ENCODE measurements at places on chromosomes 7 and 10.

DNA sequence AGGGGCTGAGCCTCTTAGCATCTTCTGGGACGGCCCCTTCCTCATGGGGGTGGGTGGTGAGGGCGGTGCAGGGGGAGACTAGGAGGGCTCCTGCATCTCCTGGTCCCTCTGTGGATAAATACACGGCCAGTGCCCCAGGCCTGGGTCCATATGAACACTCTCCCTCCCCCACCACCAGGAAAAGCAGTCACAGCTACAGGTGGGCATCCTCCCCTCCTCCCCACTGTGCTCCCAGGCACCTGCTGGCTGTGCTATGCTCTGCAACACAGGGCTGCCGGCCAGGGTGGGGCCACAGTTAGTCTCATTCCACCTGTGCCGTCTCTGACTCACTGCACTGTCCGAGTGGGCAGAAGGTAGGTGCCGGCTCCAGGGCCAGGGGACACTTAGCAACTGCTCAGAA, 87.3 kb upstream of the INSIG1 start:
- DNase-seq = no peak

DNA sequence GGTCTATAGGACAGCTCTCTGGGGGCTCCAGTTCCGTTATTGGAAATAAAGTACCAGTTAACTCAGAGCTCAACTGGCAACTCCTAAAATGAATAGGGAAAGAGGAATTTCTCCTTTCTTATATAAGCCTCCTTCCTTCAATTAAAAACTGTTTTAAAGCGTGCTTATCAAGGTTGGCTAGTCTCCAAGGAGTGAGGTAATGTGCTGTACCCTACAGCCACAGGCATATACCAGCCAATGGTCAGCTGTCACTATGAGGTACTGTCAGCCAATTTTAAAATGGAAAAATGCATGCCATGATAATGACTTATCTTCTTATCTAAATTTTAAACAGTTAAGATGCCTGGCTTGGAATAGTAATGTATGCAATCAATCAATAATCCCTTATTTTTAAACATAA, 76.2 kb downstream of the PLCE1 start:
- no peak for DNase-seq

DNA sequence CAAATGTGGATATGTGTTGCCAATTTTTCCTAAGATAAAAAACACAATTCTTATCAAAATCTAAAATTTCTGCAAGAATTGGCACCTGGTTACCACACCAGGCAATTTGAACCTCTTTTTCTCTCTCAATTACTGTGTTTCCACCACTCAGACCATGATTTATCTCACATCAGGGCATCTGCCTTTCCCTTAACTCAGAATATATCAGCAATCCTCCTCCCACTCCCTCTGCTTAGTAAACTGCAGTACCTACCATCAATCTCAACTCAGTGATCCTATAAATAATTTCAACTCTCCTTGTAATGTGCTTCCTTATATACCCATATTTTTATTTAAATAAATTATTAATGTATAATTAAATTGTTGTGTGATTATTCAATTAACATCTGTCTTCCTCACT, 212.3 kb upstream of the PCDH15 start:
- DNase-seq = no peak

GRCh38 chr10:48896756-48897440, 42.7 kb downstream of the LRRC18 start:
- no peak for DNase-seq

- DNase-seq = peak; percentile 88
These were observed 7.2 kb downstream of the C10orf90 start for GRCh38 chr10:126663328-126663727.

GRCh38 chr7:83579740-83580139, 69.2 kb downstream of the SEMA3E start:
- peak; percentile 25 for DNase-seq

- no peak for DNase-seq
These were observed 87.9 kb downstream of the KCND2 start for GRCh38 chr7:120360918-120361317.

- no peak for DNase-seq
These were observed 241.6 kb downstream of the CCDC7 start for GRCh38 chr10:32687546-32687945.

DNA sequence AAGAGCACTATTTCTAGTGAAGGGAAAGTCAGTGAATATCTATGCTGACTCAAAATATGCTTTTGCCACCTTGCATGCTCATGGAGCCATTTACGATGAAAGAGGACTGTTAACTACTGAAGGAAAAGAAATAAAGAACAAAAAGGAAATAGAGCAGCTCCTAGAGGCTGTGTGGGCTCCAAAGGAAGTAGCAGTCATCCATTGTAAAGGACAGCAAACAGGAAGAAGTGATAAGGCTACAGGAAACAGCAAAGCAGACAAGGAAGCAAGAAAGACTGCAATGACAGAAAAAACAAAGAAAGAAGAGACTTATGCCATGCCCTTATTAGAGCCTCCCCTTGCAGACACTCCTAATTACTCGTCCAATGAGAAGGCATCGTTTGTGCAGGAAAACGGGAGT, 12.0 kb upstream of the ZNF33B start:
- no peak for DNase-seq

- DNase-seq = peak; percentile 50
These were observed 158.9 kb downstream of the KLF6 start for GRCh38 chr10:3625959-3626751.

DNA sequence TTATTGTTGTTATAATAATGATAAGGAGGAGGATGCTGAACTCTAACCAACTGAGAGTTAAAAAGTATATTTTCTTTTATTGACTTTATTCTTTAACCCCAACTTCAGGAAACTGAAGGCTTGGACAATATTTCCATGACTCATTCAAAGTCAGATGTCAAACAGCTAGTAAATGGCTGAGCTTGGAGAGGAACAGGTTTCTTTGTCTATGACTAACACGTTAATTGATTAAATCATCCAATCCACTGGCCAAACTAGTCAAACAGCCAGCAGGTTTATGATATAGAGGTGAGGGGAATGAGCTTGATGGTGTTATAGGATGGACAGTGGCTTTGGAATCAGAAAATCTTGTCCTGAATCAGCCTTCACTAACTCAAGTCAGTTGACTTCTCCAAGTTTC, 119.1 kb upstream of the WDR11 start:
- DNase-seq = no peak

GRCh38 chr10:129466703-129467358, at the start of gene MGMT:
Gene MGMT (plus strand): TSS chr10:129467241.
- peak; percentile 87 for DNase-seq

GRCh38 chr7:129841465-129841864, 111.3 kb downstream of the UBE2H start:
- no peak for DNase-seq

Data from fibroblast of skin of right quadriceps (primary cell).